ELR (cell line): ENCODE measurements at places on chromosomes 4 and X.

- peak; percentile 27 for DNase-seq
Measured at GRCh38 chr4:15682242-15683142, 865 bp downstream of the FAM200B start.

- no peak for DNase-seq
Measured at GRCh38 chr4:89273741-89274141, 33.9 kb downstream of the GPRIN3 start.

GRCh38 chrX:39125834-39126233 is 324.6 kb downstream of the MID1IP1 start:
- no peak for DNase-seq

GRCh38 chrX:24859211-24859841 is 156.4 kb downstream of the ARX start:
- DNase-seq: no peak

GRCh38 chr4:98929341-98930267 is 671 bp upstream of the EIF4E start:
- peak; percentile 99 for DNase-seq

DNA sequence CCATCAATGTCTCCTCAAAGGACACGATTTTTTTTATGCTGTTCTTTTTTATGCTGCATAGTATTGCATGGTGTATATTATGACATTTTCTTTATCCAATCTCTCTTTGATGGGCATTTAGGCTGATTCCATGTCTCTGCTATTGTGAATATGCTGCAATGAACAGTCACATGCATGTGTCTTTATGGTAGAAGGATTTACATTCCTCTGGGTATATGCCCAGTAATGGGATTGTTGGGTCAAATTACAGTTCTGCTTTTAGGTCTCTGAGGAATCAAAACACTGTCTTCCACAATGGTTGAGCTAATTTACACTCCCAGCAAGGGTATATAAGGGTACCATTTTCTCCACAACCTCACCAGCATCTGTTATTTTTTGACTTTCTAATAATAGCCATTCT is 113.9 kb downstream of the GRIA3 start:
- no peak for DNase-seq

DNA sequence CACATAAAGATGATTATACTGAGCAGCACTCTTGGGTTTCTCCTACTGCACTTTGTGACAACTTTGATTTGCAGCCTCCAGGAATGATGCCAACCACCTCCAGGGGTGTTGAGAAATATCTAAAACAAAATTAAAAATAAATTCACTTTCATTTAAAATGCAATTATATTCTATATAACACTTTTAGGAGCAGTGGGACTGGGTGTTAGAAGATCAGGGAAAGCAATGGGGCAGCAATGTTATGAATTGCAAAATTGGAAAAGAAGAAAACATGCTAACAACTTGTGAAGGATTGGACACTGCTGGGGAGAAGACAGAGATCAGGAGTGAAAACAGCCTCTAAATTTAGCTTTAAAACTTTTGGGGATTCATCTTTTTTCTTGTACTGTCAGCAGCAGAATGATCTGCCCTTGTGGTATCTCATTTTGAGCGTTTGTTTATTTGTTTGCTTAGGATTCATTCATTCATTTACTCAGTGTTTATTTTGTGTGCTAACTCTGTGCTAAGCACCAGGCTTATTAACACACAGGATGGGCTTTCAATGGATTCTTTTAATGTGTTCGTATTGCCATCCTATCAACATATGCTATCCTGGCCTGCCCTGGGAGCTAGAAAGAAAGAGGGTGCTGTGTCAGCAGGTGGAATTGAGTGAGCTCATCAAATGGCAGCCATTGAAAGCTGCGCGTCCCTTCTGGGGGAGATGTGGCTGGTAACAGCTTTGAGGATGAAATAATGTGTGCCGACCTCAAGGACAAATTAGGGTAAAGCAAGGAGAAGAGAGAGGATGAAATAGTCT is 96.5 kb downstream of the FRMPD4 start:
- DNase-seq: no peak

DNA sequence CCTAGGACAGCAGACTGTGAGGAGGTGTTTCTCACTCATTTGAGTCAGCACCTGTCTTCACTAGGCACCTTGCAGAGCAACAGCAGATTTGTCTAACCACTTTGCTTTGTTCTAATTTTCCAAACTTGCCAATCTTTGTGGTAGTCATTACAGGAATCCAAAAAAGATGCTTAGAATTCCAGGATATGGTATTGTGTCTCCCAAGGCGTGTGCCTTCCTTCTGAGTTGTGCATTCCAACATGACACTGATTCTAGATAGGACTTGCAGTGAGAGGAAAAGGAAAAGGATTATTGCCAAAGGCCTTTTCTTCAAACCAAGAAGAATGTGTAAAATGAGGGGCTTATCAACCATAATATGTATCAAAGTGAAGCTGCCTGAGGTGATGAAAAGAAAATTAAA is 126.2 kb downstream of the MAPK10 start:
- peak; percentile 26 for DNase-seq

- peak; percentile 90 for DNase-seq
Measured at GRCh38 chrX:23503835-23504539, 163.3 kb upstream of the PRDX4 start.
